ENCODE measurements at places on chromosomes 11 and 22.

DNA sequence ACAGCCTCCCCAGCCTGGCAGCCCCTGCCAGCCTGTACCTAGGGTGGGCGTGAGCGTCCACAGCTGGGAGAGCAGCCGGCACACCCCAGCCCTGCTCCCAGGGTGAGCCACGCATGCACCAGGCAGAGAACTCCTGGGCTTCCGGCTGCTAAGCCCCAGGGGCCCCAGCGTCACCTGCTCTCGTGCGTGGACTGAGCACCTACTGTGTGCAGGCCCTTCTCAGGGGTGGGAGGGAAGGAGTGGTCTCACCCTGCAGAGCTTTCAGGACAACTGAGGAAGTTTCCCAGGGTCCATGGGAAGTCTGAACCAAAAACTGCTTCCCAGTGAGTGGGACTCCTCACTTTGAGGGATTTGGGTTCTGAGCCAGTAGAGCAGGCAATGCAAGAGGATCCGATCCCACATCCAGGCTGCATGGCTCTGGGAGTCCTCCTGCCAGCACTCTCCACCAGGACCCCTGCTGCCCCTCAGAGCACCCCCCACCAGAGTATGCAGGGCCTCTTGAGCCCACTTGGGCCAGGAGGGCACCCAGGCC lies 47.1 kb upstream of the PRODH start:
- DNase-seq: no peak

DNA sequence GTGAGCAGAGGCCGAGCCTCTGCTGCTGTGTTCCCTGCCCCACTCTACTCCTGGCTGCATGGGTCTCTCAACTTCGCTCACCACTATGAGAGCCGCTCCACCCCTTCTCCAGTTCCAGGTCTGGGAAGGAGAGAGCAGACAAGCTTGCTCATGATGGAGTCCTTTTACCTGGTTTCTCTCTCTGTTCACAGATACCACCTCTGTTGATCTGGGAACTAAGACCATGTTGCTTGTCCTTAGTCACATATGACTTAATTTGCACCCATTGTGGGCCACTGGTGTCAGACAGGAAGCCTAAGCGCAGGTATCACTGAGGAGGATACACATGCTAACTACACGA lies 26.8 kb downstream of the MCM5 start:
- no peak for DNase-seq

- no peak for DNase-seq
Observed at GRCh38 chr22:49303061-49303735, 524.5 kb downstream of the BRD1 start.

DNA sequence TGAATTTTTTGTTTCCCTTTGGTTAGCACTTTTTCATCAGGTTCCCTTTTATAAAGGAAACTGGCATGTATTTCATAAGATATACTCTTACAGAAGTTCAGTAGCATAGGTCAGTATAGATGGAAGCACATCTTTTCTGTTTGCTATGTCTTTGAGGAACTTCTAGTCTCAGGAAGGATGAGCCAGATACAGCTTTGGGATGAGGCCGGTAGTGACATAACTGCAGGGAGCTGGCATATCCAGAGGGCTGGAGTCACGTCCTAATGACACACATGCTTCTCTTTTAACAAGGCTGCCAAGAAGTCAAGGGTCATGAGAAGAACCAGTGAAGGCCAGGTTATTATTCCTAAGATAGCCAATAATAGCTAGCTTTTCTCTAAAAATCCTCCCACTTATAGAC lies 33.3 kb upstream of the ADSL start:
- DNase-seq: no peak

DNA sequence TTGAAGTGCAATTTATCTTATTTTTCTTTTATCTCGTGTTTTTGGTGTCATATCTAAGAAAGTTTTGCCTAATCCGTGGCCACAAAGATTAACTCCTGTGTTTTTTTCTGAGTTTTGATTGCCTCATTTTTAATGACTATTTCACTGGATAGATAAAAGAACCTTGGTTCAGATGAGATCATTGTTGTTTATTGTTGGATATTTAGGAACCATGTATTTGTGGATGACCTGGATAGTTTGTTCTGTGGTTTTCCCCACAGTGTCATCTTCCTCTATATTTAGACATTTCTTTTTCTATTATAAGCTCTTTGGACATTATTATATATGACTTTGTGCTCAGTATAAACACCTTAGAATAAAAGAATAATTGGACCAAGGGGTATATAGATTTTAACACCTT lies 37.2 kb downstream of the PPP6R3 start:
- DNase-seq: no peak

DNA sequence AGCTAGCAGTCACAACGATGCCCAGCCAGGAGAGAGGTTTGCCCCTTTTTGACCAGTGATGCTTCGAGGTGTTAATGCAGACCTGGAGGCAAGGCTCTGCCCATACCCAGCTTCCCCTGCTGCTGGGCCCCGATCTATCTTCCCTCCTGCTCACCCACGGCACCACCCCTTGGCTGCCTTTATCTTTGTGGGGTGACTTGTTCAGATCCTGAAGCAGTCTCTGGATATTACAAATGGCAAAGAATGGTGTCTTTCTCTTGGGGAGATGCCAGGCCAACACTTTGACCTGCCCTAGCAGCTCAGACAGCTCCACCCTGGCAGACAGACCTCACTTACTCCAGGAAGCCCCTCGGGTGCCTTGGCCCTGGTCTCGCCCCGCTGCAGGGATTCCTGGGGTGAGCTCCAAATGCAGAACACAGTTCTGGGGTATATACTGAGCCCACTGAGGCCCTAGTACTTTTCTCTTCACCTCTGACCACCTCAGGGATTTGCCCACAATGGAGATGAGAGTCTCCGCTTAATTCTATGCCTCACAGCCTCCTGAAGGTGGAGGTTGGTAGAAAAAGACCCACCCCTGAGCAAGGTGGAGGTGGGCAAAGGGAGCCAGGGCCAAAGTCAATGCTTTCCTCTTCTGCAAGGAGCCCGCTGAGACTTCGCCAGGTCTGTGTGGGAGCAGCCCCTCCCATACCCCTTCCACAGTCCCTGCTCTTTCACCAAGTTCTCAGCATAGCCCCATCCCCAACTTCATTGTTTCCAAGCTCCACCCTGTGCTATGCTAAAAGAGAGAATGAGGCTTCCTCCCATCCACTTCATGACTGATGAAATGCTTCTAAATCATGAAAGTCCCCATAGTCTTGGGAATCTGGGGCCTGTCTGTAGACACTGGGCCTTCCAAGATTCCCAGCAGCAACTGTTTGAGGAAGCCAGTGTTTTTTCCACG lies 11.1 kb upstream of the ST3GAL4 start:
- DNase-seq: no peak

All from stimulated activated CD8-positive, alpha-beta memory T cell treated with anti-CD3 and anti-CD28 coated beads, Interleukin-15, amount 100 ng/mL, for 48 hours (primary cell).